ENCODE measurements at places on chromosomes 3 and 15.
A peak's percentile ranks its signal among the peaks of the same experiment; 100 is the strongest.

GRCh38 chr3:17047162-17047561 is 162.4 kb downstream of the PLCL2 start:
- DNase-seq = no peak

DNA sequence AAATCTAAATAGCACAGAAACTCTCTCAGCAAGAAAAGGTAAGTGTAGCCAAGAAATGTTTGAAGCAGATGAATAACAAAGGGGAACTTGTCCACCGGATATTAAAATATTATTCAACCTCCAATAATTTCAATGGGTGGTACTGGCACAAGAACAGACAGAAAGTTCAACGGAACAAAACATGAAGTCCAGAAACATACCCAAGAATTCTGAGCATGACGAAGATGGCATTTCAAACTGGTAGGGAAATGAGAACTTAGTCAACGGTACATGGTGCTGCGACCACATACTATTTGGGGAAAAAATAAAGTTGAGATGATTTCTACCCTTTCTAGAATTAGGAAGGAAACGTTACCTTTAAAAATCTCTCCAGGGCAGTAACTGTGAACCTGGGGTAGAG is 5.5 kb downstream of the CHSY1 start:
- DNase-seq = no peak

GRCh38 chr3:191894406-191894805 is 433.4 kb downstream of the PYDC2 start:
- no peak for DNase-seq

DNA sequence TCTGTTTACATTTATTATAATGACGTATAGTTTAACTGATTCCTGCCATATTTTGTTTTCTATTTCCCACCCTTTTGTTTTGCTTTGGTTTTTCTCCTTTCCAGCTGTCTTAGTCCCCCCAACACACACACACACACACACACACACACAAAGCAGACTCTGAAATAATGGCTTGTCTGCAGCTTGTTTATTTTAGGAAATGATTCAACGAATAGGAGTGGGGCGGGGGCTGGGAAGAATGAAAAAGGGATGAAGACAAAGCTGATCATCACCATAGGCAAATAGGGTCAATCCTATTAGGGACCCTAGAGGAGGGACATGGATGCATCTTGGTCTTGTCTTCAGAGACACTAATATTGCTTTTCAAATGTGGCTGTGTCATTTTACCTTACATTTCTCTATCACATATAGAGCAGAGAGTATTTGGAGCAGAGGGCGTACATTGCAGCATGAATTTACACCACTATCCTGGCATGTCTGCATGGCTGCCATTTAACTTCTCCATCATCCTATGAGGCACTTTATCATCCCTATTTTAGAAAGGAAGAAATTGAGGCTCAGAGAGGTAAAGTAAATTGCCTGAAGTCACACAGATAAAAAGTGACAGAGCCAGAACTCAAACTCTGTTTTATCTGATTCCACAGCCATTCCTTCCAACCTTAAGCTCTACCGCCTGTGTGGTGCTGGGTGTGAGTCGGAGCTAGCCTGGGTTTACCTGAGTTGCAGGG is 147.2 kb upstream of the TPM1 start:
- no peak for DNase-seq

DNA sequence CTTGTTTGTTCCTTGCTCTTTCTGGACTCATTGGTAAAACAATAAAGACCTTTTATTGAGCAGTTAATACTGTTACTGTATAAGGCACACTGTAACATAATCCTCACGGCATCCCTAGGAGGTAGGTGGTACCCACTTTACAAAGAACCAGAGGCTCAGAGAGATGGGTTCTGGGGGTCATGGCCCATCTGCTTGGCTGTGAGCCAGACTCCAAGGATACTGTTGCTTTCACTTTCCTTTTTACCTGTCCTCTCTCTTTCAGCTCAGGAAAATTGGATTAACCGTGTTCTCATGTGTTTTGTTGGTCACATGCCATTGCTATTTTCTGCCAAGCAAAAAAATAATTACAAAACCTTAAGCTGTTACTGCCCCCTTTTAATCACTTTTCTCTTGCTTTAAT is 34.8 kb upstream of the FILIP1L start:
- DNase-seq = no peak

GRCh38 chr3:107430214-107430995 is 53.2 kb downstream of the CCDC54 start:
- DNase-seq = no peak

GRCh38 chr3:14765060-14765400 is 53.7 kb upstream of the FGD5 start:
- no peak for DNase-seq

DNA sequence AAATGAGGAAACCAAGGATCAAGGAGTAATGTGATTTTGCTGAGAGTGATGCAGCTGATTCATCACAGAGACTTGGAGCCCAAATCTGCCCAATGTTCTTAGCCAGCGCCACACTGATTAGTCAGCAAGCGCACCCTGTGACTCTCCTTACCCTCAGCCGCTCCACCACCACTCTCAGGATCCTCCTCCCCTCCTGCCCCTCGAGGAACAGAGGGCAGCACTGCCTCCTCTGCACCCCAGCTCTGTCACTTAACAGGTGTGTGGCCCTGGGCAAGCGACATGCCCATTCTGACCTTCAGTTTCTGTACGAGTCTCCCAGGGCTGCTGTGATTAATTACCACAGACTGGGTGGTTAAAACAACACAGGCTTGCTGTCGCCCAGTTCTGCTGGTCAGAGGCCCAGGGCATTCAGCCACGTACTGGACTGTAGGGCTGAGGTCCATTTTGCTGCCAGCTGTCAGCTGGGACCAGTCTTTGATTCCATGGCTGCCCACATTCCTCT is 36.1 kb upstream of the HRH1 start:
- no peak for DNase-seq

GRCh38 chr3:23567917-23568316 is 237.8 kb upstream of the UBE2E1 start:
- no peak for DNase-seq

DNA sequence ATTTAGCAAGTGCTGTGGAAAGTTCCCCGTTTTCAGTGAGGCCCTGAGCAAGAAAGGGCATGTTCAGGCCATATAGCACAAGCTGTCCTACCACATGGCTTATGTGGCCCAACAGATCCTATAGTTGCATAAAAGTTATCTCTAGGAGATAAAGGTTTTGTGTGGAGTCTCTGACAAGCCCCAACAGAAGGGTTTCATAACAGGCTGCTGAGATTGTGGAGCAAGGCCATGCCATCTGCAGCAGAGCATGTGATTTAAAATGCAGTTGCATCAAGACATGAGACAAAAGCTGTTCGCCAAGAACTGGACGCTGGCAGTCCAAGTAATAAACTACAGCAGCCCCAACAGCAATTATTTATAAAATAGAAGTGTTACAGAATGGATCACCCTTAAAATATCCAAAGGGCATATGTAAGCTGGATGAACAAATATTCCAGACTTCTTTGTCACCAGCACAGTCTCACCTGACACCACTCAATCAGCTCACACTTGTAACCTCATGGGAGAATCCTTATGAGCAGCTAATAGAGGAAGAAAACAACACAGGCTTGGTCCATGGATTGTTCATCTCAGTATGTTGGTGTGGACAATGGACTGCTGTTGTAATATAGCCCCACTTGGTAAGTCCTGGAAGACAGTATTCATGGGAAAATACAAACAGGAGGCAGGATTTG is 14.4 kb upstream of the CLDN1 start:
- no peak for DNase-seq

DNA sequence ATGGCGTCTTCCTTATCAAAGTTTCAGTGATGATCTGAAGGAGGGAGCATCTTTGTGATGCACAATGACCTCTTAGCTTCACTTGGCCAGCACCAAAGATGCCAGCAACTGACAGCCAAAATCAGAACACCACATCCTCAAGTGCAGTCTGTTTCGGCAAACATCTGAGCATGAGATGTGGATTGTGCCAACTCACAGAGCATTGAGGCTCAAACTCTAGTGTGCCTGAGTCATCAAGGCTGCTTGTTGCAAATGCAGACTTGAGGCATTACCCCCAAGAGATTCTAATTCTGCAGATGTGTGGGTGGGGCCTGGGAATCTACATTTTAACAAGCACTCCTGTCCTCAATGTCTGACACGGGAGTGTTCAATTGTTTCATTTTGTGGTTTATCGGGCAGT is 35.8 kb downstream of the ABHD5 start:
- DNase-seq = no peak

DNA sequence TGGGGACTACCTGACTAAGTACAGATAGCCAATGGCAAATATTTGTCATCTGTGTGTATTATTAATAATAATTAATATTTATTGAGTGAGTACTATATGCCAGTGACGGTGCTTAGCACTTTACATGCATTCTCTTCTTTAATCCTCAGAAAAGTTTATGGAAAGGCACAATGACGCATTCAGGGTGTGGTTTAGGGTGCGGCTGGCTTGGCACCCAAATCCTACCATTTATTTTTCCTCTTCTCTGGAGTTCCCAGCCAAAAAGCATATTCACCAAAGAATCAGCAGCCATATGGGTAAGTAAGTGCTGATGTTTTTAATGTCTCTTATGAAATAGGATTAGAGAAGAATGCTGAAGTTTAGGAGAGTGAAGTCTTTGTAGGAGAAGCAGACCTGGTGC is 140.4 kb upstream of the TP63 start:
- no peak for DNase-seq

DNA sequence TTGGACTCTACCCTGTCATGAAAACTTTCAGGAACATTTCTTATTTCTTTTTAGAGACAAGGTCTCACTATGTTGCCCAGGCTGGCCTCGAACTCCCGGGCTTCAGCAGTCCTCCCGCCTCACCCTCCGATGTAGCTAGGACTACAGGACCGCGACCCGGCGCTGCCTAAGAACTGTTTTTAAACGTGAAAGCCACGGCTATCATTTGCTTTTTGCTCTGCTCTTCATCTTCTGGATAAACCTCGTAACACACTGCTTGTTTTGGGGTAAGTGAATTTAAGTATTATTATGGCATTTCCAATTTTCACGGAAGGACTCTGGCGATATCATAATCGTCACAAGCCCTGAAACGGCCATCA is 14.3 kb upstream of the CCNL1 start:
- no peak for DNase-seq

- no peak for DNase-seq
Observed at GRCh38 chr15:63923993-63924950, 90.5 kb upstream of the HERC1 start.

GRCh38 chr15:31128919-31129768 is 27.6 kb upstream of the TRPM1 start:
- DNase-seq = peak; percentile 64

DNA sequence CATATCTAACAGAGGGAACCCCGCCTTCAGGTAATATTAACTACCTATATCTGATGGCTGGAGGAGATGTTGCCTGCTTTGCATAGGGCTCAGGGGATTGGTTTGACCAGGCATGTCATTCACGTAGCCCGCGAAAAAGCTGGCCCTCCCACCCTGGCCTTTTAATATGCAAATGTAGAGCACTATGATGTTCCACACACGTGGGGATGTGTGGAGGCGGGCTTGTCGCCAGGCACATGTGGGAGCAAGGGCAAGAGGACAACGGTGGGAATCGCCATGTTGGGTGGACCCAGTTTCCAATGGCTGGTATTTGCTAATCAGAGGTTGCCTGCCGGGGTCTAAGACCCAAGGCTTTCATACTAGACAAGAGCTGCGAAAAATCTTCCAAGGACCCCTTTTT is 469.8 kb downstream of the ZPLD1 start:
- DNase-seq = no peak

DNA sequence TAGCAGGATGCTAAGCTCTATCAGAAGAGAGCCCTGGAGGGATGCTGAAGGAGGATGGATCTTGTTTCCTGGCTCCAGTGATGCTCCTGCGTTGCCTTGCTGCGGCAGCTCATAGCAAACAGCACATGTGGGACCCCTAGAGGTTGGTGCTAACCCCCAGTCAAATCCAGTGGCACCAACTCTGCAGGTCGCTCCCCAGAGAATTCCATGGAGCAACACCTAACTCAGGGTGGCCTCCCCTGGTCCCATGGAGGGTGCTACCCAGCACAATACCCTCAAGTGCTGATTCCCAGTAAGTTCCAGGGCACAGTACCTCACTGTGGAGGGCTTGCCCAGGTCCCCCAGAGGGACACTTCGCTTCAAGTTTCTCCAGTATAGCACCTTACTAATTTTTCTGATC is 231.2 kb downstream of the NEK10 start:
- DNase-seq = no peak

GRCh38 chr3:111949712-111950111 is 29.1 kb upstream of the ABHD10 start:
- DNase-seq = no peak

GRCh38 chr15:94253742-94254141 is 22.4 kb downstream of the MCTP2 start:
- DNase-seq = no peak

- DNase-seq = no peak
Observed at GRCh38 chr15:80512726-80513660, 108.8 kb downstream of the ARNT2 start.

GRCh38 chr3:62604751-62605351 is 231.5 kb upstream of the FEZF2 start:
- DNase-seq = no peak

Measured in effector CD4-positive, alpha-beta T cell (primary cell).